Mammary microvascular endothelial cell (primary cell): ENCODE measurements at places on chromosomes 7 and 10. TPM values are rescaled to one million over a fixed set of nuclear protein-coding genes. Genes with fewer than 3 reads are reported as not detected.

Gene MCM7
- total RNA-seq, result 149 and 155 TPM in 2 replicates

Gene JAKMIP3
- total RNA-seq, result under 0.01 TPM in 1 of 2 replicates, not detected in the other

Gene HSPA12A
- under 0.01 and 0.05 TPM in 2 replicates for total RNA-seq

Gene PIK3CG
- 4.7 and 5.8 TPM in 2 replicates for total RNA-seq

Gene WNT8B
- not detected in 2 replicates for total RNA-seq

Gene SMURF1
- 11.1 and 13.2 TPM in 2 replicates for total RNA-seq

Gene EPDR1
- 6.3 TPM in 2 replicates for total RNA-seq

Gene ACSL5
- total RNA-seq, result 64.3 and 64.8 TPM in 2 replicates

Gene CYP26C1
- total RNA-seq, result 0.30 and 2.5 TPM in 2 replicates

Gene AS3MT
- 1.1 and 2.3 TPM in 2 replicates for total RNA-seq

Gene PLXDC2
- total RNA-seq, result 0.07 and 1.1 TPM in 2 replicates

Gene SRI
- 135 and 148 TPM in 2 replicates for total RNA-seq

Gene TBX20
- not detected in 2 replicates for total RNA-seq

Gene NME8
- total RNA-seq, result not detected in 2 replicates

Gene CYP2E1
- total RNA-seq, result under 0.01 and 0.10 TPM in 2 replicates

Gene CH25H
- total RNA-seq, result 4.4 and 6.7 TPM in 2 replicates
